ENCODE measurements at places on chromosomes 11 and 22. TPM values are rescaled to one million over a fixed set of nuclear protein-coding genes. Genes with fewer than 3 reads are reported as not detected.

DNA sequence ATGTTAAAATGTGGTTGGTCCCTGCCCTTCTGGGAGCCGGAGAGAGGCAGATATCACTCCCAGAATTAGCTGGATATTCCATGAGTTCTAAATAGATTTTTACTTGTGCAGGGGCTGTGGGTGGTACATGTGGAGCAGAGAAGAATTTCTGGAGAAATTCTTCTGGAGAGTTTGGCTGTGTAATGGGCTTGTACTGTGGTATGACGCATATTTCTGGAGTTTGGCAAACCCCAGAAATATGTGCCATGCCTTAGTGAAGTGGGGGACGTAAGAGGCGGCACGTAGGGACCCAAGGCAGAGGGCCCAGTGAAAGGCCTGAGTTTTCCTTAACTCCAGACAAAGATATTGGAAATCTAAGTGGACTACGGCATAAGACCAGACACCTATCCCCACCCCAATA, 51.3 kb upstream of the TBCEL start:
- no peak for DNase-seq
- no peaks in the 10 kb centered on the region for H3K36me3 ChIP-seq
- H3K4me1 ChIP-seq, result no peaks in the 10 kb centered on the region

GRCh38 chr11:86698639-86699038, 26.2 kb upstream of the ME3 start:
- H3K27ac ChIP-seq, result no peak overlapping the region
- no peaks in the 10 kb centered on the region for H3K4me1 ChIP-seq
- H3K4me3 ChIP-seq, result no peak overlapping the region
- no peaks in the 10 kb centered on the region for H3K27me3 ChIP-seq
- DNase-seq, result no peak

DNA sequence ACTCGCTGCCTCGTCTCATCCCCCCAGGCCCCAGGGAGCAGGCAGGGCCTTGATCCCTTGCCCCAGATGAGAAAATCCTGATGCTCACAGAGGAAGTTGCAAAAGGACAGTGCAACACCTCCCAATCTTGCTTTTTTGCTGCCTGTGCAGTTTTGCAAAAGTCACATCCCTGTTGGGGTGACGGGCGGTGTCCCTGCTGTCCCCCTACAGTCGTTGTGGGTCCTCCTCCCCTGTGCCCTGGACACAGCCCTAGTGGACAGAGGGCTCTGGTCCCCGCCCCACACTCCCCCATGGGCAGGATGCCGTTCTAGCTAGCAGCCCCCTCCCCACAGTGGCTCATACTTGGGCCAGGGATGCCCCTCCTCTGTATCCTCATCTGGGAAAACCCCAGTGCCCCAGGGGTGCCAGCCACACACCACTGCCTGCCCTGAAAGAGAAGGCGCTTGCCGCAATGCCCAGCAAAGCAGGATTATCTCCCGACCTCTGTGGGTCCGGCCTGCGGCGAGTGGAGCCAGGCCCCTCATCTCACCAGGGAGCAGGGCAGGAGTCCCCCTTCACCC, 18.4 kb upstream of the CTSD start:
- no peak overlapping the region for H3K4me3 ChIP-seq
- no peaks in the 10 kb centered on the region for H3K27me3 ChIP-seq
- DNase-seq, result no peak
- no peaks in the 10 kb centered on the region for H3K36me3 ChIP-seq
- no peak overlapping the region for H3K27ac ChIP-seq

- no peak overlapping the region for H3K4me3 ChIP-seq
- H3K27ac ChIP-seq, result peak overlapping the region; percentile 90
- peaks cover 53% of the 10 kb centered on the region for H3K4me1 ChIP-seq
- H3K36me3 ChIP-seq, result peaks cover 7% of the 10 kb centered on the region
- H3K27me3 ChIP-seq, result no peaks in the 10 kb centered on the region
These were observed 53.6 kb downstream of the PITPNB start for GRCh38 chr22:27865496-27865895.

- H3K27me3 ChIP-seq, result peaks cover 13% of the 10 kb centered on the region
- no peak for DNase-seq
- H3K4me1 ChIP-seq, result no peaks in the 10 kb centered on the region
These were observed at the start of gene VPREB1 for GRCh38 chr22:22244316-22245250. Gene VPREB1, plus strand, starts transcription at chr22:22244786. Its CDS starts 28 bp downstream, at chr22:22244814.

GRCh38 chr22:27443306-27443705, 358.2 kb downstream of the MN1 start:
- DNase-seq, result no peak
- H3K4me1 ChIP-seq, result peaks cover 7% of the 10 kb centered on the region
- no peak overlapping the region for H3K27ac ChIP-seq
- H3K27me3 ChIP-seq, result peaks cover 2% of the 10 kb centered on the region
- H3K36me3 ChIP-seq, result no peaks in the 10 kb centered on the region

Gene RFPL1
- 0.37 TPM for polyA plus RNA-seq

Gene RCOR2
- polyA plus RNA-seq, result 6.3 TPM

Gene MED17
- polyA plus RNA-seq, result 33.7 TPM

Gene NRGN
- polyA plus RNA-seq, result 2.1 TPM

All from large intestine (tissue), 12 donors.